Activated naive CD4-positive, alpha-beta T cell treated with anti-CD3 and anti-CD28 coated beads, Interleukin-2, amount 10 ng/mL, durations not matched to agents 5 hours and 36 hours (primary cell): ENCODE measurements at places on chromosomes 7 and 10. TPM values are rescaled to one million over a fixed set of nuclear protein-coding genes. Genes with fewer than 3 reads are reported as not detected.

Gene ERVW-1
- not detected for total RNA-seq

Gene PVRIG
- total RNA-seq: 72.5 TPM

Gene PGAM2
- 0.25 TPM for total RNA-seq

Gene CRTAC1
- not detected for total RNA-seq
